ENCODE measurements at places on chromosomes 1 and 21. TPM values are rescaled to one million over a fixed set of nuclear protein-coding genes. Genes with fewer than 3 reads are reported as not detected.

WNT3A gene
- 0.14 TPM for polyA plus RNA-seq

DNA sequence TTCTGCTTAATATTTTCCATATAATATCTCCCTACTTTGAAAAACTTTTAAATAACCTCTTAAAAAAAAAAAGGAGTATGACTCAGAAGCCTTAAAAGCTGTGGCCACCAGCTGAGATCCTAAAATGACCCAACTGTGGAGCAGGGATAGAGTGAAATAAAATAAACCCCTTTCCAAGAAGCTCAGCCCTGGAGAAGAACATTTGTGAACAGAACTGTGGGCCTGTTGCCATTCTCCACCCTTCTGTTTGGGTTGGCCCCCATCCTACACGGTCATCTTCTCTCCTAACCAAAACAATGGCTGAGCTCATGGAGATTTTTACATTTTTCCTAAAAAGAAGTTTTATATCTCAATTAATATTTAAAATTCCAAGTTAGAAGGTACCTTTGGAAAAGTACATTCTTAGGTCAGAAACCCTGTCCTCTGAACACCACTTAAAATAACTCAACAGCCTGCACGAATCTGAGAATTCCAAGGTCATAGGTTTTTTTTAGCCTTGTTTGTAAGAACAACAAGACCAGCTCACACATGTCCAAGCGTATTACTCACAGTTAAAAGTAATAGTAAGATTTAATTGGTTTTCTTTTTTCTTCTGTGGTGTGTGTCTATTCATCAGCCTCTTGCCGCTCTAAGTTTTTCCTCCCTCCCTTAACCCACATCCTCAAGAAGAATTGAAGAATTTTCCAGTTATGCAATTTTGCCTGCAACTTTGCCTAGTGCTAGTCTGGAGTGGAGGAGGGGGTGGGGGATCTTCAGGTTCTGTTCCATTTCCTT lies 107.7 kb upstream of the ERRFI1 start:
- DNase-seq: no peak

DNA sequence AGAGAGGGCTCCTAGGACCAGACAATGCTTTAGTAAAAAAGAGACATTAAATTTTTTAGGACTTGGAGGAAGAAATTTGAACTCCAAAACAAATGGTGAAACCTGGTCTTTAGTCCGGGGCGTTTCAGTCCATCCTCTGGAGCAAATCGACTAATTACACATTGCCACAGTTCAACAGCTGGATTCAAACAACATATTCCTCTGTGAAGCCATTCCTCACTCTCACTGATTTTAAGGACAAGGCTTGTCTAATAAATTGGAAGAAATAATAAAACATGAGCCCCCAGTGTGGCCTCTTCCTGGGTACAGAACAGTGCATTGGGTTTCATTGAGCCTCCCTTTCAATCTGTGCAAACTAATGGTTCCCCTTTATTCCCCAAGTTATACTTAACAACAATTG lies 165.1 kb downstream of the UCK2 start:
- no peak for DNase-seq

DNA sequence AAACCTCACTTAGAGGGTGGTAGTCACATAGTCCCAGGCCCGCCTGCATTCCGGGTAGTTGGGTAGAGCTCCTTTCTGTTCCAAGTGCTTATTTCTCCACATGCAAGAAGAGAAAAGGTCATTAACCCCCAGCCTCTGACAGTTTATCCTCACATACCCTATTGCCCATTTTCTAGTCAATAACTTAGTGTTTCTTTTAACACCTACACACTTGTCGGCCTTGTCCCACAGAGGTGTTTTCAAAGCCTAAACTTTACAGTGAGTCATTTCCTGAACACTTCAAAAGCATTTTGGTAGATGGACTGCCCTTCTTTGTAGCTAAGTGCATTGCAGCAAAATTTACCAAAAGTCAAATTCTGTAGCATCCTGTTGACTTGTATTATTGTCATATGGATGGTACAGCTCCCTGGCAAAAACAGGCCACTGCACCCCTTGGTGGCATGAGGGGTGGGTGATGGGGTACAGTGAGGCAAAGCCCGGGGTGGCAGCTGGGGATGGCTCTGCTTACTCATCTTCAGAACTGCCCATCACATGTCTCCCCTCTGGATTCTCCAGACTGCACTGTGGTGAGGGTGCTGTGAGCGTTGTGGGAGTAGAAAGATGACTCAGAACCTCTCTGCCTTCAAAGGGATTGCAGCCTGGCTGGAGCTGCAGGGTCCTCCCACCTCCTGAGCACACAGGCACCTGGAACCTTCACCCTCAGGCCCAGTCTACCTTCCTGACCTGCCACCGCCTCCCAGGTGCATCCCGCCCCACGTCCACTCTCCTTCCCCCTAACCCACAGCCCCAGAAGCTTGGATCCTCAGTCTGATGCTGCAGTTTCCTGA lies 45.8 kb upstream of the DMRTB1 start:
- no peak for DNase-seq

CFAP126 gene
- 17.6 TPM for polyA plus RNA-seq

DNA sequence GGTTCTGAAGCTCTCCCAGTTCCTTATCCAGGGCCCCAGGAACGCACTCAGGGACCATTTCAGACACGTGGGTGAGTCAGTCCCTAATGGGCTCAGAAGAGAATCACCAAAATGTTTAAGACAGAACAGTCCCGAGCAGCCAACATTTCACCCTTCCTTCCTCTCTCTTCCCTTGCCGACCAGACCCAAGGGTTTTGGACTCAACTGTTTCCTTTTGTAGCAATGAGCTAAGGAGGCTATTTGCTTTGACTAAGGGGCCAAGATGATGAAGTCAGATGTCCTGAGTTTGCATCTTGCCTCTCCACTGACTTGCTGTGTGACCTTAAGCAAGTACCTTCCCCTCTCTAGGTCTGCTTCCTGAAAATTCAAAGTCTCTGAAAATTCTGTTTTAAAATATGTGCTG lies 472.3 kb upstream of the VAMP3 start:
- no peak for DNase-seq

DNA sequence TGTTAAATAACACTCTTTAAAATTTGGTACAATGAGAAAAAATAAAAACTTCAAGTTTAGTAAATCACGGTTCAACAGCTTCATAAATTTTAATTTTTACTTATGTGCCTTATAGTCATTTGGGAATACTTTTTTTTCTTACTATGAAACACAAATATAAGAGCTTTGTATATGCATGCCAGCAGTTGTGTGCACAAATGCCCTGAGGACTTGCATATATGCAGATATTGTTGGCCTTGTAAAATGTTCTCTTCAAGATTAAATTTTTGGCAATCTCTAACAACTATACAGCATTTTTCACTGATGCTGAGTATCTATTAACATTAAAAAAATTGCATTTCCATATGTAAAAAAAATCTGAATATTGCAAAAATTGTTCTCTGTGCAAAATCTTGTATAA lies 458.7 kb upstream of the BRINP3 start:
- DNase-seq: no peak

MYBPHL gene
- polyA plus RNA-seq: not detected

- DNase-seq: no peak
These were observed 57.4 kb upstream of the CITED4 start for GRCh38 chr1:40919475-40920011.

- no peak for DNase-seq
These were observed 570 bp downstream of the KCND3 start for GRCh38 chr1:111988743-111989453.

DNA sequence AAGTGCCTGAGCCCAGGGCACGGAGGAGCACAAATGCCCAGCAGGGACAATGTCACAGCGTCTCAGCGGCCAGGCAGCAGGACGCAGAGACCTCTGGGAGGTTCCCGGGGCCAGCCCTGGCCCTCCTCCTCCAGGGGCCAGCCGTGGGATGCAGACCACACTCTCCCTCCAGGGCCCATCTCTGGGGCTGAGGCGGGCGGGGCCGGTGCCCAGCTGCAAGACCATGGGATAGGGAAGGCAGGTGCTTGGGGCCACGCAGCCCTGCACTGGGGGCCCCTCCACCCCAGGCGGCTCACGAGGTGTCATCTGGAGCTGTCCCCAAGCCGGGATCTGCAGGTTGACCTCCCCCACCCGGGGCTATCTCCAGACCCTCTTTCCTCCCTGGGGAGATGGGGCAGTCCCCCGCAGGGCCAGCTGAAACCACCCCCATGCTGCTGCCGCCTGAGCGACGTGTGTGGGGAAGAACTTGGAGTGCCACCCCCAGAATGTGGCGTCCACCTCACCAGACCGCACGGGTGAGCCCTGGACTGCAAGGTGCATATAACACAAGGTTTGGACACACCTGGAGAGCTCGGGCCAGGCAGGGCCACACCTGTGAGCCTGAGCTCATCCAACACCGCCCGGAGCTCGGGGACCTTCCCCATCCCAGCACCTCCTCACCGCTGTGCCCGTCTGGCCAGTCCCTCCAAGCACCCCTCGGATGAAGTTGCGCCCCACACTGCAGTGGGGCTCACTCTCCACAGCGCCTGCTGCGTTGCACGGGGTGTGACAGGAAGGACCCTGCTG lies 4.1 kb upstream of the TTLL10 start:
- DNase-seq: no peak

DNA sequence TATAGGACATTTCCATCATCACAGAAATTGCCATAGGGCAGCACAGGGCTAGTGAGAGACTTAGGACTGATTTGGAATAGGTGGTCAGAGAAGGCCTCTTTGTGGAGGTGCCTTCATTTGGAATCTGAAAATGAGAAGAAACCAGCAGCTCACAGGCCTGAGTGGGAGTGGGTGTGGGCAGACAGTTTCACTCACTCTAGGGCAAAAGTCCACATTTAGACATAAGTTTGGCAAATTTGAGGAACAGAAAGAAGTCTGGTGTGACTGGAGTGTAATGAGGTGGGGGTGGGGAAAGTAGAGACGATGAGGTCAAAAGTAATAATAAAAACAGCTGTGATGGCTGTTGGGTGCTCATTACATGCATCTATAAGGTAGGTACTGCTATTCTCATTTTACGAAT lies 22.4 kb upstream of the BCAR3 start:
- DNase-seq: no peak

- no peak for DNase-seq
These were observed 52.5 kb downstream of the NFASC start for GRCh38 chr1:204923201-204923600.

FAAH gene
- polyA plus RNA-seq: 18.0 TPM

DNA sequence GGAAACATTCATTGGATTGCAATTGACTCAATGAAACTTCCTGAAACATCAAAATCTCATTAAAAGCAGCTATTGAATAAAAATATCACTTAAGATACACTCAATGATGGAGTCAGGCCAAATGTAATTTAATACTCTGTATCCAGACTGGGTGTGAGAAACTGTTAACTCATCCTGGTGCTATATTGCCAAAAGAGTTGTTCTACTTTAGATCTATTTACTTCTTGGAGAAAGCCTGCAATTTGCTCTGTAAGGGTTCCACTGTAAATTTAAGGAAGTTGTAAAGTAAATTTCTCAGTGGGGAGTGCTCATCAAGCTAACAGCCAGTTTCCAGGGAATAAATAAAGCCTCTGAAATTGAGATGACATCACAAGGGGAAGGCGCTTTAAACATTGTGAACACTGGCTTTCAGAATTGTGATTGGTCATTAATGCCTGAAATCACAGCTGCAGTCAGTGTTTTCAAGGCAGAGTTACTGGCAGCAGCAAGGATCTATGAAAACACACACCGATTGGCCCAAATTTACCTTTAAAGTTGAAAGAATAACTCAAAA lies 91.4 kb downstream of the OLFM3 start:
- no peak for DNase-seq

DNA sequence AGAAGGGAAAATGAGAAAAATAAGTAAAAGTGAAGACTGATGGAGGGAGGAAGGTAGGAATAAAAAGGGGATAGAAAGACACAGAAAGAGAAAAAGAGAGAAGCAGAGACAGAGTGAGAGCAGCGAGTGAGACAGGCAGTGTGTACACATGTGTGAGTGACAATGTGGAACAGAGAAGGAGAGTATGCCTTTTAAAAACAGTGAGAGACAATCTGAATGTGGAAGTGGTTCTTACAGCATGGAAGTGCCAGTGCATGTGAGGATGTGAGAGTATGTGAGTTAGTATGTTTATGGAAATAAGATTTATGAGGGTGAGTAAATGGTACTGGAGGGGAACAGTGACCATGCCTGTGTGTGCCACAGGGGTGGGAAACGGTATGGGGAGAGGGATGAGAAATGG lies 1.2 kb downstream of the NEGR1 start:
- no peak for DNase-seq

DNA sequence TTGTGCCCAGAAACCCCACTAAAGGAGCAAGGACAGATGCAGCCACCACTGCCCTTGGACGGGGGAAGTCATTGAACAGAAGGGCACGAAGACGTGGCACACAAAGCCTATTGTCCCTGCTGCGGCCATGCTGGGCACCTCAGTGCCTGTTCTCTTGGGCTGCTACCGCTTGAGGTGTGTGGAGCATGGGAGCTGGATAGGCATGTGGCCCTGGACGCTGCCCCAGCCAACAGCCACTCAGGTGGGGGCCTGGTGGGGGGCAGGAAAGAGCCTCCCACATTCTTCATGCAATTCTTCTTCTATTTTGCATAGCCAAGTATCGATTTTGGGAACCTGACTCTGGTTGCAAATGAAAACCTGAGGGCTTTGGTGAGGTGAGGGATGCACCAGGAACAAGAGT lies 337.2 kb downstream of the RPS6KC1 start:
- DNase-seq: no peak

DNA sequence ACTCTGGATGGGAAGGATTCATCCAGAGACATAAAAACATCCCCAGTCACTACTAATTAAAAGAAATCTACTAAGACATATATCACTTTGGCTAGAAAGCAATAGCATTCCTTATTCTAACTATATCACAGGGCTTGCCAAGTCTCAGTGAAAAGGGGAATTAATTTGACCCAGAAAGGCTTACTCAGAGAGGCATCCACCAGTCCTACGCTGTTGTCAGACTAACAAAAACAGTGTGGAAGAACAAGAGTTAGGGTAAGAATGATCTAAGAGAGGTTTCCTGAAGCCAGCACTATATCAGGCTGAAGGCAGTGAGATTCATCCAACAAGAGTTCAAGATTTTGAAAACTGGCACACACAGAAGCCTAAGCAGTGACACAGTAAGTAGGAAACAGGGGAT lies 126.1 kb downstream of the GDAP2 start:
- DNase-seq: no peak

- DNase-seq: no peak
These were observed 78.6 kb upstream of the TLR5 start for GRCh38 chr1:223221686-223222085.

IGSF21 gene
- 0.32 TPM for polyA plus RNA-seq

DNA sequence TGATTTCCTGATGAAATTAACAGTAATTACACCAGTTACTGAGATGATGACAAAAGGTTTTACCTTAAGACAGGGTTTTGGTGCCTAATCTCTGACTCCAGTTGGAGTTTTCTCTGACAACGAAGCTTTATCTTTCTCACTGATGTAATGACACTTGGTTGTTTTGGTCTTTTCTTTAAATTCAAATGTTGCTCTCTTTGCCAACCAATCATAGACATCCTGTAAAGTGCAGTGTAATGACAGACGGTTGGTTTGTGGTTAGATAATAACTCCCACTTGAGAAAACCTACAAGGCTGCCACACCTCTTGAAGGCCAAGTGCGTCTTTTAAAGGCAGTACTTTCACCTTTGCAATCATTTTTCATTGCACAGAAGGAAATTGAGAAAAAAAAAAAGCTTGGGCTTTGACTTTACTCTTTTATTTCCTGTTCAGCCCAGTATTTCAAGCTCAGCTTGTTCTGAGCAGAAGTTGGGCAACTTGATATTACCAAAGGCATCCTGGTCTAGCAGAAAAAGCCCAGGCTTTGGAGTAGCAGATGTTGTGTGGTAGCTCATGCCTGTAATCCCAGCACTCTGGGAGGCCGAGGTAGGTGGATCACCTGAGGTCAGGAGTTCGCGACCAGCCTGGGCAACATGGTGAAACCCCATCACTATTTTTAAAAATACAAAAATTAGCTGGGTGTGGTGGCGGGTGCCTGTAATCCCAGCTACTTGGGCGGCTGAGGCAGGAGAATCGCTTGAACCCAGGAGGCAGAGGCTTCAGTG lies 14.9 kb downstream of the PDIK1L start:
- DNase-seq: no peak

DNAJC28 gene
- 6.1 TPM for polyA plus RNA-seq

SERPINC1 gene
- 0.52 TPM for polyA plus RNA-seq
